Naive B cell (primary cell): ENCODE measurements at places on chromosomes 5 and 9.

DNA sequence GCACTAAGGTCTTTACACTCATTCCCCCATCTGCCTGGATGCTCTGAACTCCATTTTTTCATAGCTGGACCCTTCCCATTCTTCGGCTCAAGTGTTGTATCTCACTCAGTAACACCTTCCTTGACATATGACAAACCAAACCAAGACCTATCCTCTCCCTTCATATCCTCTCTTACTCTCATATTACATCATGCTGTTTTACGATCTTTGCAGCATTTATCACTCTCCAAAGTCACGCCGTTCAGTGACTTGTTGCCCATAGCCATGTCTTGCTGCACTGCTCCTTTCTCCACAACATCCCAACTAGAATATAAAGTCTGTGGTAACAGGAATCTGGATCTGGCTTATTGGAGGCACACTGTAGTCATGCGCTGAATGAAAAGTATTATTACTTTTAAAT, 923.6 kb upstream of the DMAC1 start:
- DNase-seq: no peak

DNA sequence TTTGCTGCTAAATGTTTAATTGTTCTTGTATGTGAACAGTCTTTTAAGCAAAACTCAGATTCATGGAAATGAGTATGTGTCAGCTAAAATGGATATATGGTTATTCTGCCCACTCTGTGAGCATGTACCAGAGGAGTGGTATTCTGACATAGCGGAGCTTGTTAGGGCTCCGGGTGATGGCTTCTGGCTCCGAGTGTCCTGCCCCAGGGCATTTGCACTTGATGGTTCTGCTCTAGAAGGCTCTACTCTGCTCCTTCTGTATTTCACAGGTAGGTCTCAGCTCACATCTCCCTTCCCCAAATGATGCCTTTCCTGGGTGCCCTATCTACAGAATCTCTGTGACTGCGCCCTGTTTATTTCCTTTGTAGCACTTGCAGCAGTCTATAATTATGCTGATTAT, 113.3 kb downstream of the ARHGAP26 start:
- DNase-seq: no peak

GRCh38 chr5:10542055-10542550, 21.8 kb upstream of the ANKRD33B start:
- DNase-seq: no peak

DNA sequence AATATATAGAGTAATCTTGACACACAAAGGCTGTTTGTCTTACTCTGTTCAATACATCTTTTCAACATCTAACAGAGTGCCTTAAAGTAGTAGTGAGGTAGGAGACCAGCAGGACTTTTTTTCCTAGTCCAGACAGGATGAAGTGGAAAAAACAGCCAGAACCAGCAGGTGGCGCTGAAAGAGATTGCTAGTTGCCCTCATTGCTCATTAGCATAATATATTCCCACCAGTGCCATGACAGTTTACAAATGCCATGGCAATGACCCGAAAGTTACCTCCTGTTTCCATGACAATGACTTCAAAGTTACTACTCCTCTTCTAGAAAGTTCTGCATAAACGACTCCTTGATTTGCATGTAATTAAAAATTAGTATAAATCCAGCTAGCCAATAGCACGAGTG, 387.4 kb downstream of the ACTL7B start:
- DNase-seq: no peak

DNA sequence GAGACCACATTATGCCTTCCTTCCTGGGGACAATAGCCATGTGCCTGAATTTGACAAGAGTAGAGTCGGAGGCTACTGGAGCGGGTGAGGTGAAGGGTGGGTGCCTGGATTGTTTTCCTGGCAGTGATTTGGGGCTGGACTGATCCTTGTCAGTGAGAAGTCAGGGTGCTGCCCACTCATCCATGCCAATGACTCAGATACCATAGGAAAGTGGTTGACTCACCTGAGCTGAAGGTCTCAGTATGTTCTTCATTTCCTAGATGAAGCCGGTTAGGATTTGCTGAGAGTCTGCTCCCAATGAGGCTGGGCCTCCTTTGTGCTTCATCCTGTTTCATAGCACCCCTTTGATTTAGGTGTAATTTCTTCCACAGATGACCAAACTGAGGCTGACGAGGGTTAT, 366.0 kb downstream of the KDM4C start:
- no peak for DNase-seq

DNA sequence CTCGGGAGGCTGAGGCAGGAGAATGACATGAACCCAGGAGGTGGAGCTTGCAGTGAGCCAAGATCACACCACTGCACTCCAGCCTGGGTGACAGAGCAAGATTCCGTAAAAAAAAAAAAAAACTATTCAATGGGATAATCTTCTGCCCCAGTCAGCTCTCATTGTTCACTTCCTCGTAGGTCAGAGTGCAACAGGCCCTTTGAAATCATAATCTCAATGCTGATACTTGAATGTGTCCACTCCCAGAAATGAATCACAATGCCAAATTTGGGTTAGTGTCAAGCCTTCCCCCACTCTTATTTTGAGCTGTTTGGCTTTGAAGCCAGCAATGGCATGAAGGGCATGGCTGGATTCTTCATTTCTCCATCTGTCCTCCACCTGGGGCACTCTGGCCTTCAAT, 610.3 kb upstream of the KLF4 start:
- DNase-seq: no peak

DNA sequence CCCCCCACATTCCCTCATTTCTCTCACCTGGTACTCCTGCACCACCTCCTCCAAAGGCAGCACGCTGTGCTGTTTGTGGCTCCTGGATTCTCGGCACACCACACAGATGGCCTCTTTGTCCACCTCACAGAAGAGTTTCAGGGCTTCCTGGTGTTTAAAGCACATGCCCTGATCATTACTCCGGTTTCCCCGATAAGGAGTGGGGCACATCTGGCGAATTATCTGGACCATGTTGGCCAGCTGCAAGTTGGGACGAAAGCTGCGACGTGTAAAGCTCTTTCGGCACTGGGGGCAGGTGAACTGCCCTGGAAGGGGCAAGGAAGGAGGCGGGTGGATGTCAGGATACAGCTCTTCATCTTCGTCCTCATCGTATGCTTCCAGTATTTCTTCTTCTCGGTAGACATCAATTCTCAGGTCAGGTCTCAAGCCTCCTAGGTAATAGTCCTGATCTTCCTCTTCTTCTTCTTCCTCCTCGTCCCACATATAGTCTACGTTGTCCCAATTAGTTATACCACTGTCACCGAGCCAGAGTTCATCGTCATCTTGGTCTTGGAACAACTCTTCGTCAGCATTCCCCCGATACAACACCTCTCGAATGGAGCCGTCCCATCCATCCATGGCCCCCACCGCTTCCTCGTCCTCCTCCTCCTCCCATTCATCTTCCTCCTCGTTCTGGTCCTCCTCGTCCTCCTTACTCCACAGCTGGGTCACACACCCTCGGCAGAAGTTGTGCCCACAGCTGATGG, 796 bp downstream of the TRIM52 start:
- no peak for DNase-seq

- no peak for DNase-seq
These were observed 168.4 kb downstream of the TSSK1B start for GRCh38 chr5:113266227-113266912.

GRCh38 chr5:148290271-148291195, 21.7 kb upstream of the SPINK7 start:
- no peak for DNase-seq

- no peak for DNase-seq
These were observed 298.0 kb upstream of the PAPPA start for GRCh38 chr9:115855458-115856133.

DNA sequence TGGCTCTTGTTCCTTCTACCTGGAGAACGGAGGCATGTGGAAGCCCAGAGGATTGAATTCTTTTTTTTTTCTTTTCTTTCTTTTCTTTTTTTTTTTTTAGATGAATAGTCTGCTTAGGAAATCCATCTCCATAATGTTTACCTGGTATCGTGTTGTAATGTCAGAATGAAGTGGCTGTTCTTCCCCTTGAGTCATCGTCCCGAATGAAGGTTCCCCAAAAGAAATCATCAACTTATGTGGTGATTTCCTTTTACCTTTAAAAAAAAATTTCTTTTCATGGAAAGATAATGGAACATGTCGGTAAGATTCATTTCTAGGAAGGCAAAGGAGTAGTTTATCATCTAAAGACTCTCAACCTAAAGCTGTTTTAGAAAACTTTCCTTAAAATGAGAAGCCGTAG, 59.7 kb downstream of the DOCK8 start:
- DNase-seq: no peak

DNA sequence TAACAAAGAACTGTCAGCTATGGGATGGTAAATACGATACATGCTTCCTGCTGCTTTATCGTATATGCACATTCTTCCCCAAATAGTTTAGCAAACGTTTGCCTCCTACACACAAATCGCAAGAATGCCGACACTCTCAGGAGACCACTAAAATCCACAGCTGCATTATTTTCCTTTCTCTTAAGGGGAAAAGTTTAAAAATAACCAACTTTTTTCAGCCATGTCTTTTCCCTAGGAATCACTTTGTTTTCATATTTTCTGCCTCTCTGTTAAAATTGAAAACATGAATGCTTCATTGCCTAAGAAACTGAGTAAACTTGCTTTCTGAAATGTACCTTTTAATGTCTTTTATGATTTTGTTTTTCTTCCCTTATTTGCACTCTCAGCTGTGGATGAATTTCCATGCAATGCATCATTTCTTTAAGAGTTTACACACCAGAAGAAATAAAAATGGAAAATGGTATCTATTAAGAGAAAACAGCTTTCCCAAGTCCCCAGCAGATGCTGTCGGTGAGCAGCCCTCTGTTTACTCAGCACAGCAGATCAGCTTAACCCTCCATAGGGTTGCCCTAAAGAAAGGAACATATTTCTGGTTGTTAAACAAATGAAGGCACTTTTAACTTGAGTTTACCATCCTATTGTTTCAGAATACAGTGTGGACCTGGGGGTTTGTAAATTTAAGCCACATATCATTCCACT, 66.2 kb downstream of the IZUMO3 start:
- DNase-seq: no peak

- no peak for DNase-seq
These were observed 412.1 kb upstream of the CDH10 start for GRCh38 chr5:25056836-25057235.

GRCh38 chr5:42302186-42302585, 121.1 kb upstream of the GHR start:
- no peak for DNase-seq

DNA sequence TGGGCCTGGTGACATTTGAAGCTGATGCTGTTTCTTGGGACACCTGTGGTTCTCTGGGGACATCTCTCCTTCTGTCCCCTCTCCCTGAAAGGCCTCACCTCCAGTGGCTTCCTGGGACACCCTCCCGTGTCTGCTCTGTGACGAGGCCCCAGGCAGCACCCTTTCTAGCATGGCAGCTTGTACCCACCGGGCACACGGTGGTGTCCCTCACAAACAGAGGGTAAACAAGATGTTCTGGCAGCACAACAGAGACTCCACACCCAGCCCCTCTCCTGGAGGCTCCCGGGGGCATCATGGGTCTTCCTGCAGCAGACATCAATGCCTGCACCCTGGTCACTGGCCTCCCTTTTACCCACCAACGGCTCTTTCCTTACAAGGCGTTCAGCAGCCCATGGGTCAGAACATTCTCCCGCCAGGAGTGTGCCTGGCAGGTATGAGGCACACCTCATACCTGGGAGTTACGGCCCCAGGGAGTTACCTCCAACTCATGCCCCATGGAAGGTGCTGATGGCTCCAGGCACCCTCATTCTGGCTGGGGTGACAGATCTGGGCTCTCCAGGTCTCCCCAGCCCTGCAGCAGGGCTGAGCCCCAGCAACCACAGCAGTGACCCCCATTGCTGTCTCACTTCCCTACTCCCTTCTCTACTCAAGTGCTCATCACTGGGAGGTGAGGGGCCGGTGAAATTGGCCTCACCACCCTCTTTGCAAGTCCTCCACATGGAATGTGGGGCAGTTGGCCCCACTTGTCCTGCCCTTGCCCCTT, 51.1 kb downstream of the BARX1 start:
- no peak for DNase-seq

GRCh38 chr9:35910613-35911359, 1.5 kb downstream of the SPAAR start:
- no peak for DNase-seq

GRCh38 chr5:73272351-73272750, 99.4 kb downstream of the TMEM174 start:
- DNase-seq: no peak

GRCh38 chr5:75281716-75282465, 45.2 kb upstream of the ANKRD31 start:
- no peak for DNase-seq

- DNase-seq: no peak
These were observed 277.0 kb downstream of the DIRAS2 start for GRCh38 chr9:90365666-90366065.
